ENCODE measurements at places on chromosomes 11 and 22.

DNA sequence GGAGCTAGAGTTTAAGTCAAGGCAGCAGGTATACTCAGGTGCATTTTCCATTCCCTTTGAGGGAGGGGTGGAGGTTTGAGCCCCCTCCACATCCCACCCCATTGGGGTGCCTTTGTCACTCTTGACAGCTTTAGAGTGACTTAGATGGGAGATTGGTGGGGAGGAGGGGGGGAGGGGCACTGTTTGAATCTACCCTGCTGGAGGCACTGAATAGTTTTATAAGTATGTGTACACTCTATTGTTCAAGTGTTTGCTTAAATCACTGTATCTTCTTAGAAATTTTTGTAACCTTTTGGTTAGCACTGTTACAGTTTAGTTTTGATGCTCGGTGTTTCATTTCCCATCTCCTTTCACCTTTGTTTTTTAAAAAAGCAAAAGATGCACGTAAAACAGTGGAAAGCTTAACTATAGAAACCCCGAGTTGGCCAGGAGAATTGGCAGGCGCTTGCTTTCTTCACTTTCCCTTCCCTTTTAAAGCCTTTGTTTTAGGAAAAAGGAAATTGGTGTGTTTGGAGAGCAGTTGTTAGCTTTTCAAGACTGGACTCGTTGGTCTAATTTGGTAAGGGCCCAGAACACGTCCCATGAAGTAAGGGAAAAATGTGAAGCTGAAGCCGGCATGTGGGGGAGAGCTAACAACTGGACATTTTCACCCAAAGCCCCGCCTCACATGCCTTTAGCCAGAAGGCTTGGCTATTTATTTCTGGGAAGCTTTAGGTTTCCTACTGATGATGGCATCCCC is 42.8 kb downstream of the TNRC6B start:
- DNase-seq, result no peak

DNA sequence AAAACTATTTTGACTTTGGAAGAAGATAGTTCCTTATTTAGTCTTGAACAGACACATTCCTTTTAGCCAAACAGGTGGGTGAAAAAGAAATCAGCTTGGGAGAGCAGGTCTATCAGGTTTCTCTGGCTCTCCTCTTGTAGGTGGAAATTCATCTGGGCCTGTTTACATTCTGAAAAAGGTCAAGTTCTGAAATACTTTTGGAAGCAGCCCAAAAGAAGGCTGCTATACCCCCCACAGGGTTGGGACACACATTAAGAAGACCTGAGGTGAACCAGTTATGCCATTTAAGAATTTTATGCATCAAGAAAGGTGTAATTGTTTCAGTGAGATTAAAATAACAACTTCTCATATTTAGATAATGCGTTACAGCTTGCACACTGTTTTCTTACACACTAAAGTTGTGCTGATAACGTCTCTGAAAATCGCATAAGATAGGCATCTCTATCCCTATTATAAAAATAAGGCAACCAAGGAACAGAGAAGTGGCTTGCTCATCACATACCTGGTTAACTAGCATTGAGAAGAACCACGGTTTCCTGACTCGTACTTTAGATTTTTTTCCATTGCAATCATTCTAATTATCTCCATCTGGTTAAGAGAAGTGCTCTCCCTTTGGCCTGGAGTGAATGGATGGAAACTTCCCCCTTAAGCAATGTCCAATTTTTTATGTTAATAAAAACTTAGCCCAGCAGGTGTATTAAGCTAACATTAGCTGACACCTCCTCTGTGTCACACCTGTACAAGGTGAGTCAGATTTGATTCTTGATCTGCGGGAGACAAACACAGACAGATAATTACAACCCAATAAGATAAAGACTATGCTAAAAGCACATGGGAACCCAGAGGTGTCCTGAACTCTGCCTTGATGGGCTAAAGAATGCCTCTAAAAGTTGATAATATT is 60.5 kb upstream of the UCP3 start:
- no peak for DNase-seq

- DNase-seq, result no peak
Observed at GRCh38 chr11:64285885-64286800, 495 bp downstream of the GPR137 start.

GRCh38 chr11:116690611-116691010 is 82.2 kb downstream of the BUD13 start:
- no peak for DNase-seq

DNA sequence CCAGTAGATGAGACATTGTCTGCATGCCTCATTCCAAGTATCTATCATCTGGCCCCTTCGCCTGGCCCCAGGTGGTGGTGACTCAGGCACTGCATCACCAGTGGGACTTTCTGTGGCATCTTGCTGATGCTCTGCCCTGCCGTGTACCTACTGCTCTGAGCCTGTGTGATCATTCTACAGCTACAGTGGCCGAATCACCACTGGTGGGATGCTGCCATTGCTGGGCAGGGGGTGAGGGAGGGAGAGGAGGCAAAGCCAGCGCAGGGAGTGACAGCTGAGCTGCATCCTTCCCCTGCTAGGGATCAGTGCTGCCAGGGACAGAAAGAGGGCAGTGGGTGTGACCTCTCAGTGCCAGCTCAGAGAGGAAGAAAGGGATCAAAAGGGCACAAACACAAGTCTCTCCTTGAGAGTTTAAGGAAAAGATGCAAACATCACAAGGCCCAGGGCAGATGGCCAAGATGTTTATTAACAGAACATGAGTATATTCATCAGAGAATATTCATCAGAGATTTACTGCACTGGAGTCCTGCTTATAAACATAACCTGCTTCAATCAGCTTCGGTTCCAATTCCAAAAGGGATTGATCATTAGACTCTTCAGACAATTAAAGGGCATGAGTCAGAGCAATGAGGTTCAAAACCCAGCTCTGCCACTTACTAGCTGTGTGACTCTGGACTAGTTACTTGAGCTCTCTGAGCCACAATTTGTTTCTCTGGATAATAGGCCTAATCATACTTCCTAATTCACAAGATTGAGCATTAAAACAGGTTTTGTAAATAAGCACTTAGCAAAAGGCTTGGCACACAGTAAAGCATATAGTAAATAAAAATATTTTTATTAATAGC is 109.8 kb downstream of the NAT10 start:
- peak; percentile 77 for DNase-seq

- DNase-seq, result no peak
Observed at GRCh38 chr22:26986884-26987283, 329.5 kb downstream of the MIAT start.

DNA sequence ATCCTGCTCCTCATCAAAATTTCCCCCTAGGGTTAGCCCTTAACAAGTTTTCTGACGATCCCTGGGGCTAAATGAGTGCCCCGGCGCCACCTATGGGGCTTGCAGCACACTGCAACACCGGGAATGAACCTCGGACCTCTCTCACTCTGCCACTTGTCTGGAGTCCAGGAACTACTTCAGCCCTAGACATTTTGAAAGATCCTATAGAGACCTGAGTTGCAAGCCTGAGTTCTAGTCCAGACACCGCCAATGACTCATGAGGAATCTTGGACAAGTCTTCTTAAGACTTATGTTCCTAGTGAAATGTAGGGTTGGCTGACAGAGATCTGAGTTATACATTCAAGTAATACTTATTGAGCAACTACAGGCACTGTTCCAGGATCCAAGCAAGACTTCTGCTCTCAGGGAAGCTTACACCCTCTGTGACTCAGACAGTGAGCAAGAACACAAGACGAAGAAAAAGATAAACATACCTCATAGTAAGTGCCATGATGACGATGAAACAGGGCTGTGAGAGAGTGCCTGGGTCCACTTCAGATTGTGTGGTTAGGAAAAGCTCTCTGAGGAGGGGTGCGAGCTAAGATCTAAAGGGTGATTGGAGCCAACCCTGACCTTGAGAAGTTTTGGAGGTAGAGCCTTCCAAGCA is 10.2 kb upstream of the STK33 start:
- DNase-seq, result peak; percentile 28

GRCh38 chr11:65870307-65870658 is 2.3 kb downstream of the EFEMP2 start:
- DNase-seq, result no peak

DNA sequence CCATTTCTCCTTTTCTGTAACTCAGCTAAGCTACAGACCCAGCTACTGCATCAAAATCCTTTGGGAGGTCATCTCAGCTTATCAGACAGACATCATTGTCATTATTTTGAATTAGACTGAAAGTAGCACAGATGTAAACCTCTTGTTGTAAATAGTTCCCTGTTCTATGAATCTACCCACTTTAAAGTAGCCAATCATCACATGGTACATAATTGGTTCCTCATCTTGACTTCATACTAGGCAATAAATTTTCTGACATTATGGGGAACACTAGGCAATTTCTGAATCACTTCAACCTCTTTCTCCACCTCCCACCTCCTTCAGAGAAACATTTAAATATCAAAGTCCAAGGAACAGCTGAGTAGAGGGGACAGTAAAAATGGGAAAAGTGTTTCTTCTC is 47.9 kb downstream of the MPPED2 start:
- DNase-seq, result no peak

GRCh38 chr22:47439643-47440265 is 677.3 kb downstream of the TBC1D22A start:
- DNase-seq, result no peak

GRCh38 chr11:59219836-59220235 is 7.1 kb upstream of the MPEG1 start:
- DNase-seq, result no peak

- DNase-seq, result no peak
Observed at GRCh38 chr11:94516725-94517124, 4.5 kb downstream of the C11orf97 start.
